Right ventricle myocardium inferior (tissue), 1 donor: ENCODE measurements at places on chromosomes 2 and 18. TPM values are rescaled to one million over a fixed set of nuclear protein-coding genes. Genes with fewer than 3 reads are reported as not detected.

MGAT4A gene
- 19.3 TPM for total RNA-seq

RAX gene
- total RNA-seq = not detected

CXCR1 gene
- total RNA-seq = 1.1 TPM

MAPK4 gene
- 34.1 TPM for total RNA-seq

ARHGAP15 gene
- 4.2 TPM for total RNA-seq

GRCh38 chr2:160310118-160310828, 110.2 kb upstream of the ITGB6 start:
- no peak for DNase-seq

DNA sequence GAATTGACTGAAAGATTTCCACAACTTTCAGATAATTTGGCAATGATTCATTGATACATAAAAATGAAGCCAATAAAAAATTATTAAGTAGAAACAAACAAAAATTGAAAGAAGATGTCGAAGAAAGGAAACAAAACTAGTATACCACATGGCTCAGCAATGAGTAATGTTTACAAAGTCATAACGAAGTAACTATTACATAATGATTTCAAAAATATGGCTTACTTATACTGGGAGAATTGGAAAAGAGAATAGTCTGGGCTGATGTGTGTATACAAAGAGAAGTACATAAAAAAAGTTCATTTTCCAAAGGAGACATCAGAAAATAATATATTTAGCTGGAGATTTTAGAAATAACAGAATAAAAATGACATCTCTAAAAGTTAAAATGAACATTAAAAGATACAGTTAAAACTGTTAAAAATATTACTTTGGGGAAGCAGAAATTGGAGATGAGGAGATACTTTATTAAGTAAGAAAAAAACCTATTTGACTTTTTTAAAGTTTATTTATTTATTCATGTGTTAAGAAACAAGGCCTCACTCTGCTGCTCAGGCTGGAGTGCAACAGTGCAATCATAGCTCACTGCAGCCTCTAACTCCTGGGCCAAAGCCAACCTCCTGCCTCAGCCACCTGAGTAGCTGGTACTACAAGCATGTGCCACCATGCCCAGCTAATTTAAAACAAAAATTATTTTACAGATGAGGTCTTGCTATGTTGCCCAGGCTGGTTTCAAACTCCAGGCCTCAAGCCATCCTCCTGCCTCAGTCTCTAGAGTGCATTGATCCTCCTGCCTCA, 409.7 kb upstream of the PIK3C3 start:
- DNase-seq = no peak

DNA sequence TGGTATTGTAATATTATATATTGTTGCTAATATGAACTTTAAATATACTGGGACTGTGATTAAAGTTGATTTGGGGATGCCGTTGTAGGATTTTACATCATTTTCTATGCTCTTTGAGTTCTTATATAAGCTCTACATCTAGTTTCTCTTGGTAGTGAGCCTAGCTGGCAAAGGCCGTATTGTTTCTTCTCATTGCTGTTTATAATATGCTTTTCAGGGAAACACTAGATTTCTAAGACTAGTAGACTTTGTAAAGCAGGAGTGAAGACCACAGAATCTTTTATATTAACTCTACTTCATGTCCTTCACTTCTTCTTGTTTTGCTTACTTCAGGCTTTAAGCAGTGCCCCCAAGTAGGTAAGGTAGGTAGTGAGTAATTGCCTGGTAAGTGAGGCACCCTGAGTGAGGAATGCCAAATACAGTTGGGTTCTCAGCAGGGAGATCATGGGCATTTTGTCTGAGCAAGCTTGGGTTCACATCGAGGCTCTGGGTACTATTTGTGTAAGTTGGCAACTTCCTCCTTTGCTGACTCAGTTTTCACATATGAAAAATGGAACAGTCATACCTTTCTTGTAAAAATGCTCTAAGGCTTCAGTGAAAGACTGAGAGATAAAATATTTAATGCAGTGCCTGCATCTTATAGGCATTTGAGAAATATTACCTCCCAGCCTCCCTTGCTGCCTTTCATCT, 96.4 kb downstream of the RNF144A start:
- no peak for DNase-seq

- peak; percentile 40 for DNase-seq
Measured at GRCh38 chr2:28344756-28345373, 47.8 kb upstream of the FOSL2 start.

- peak; percentile 76 for DNase-seq
Measured at GRCh38 chr2:219002395-219003266, 9.4 kb upstream of the CRYBA2 start.

- no peak for DNase-seq
Measured at GRCh38 chr2:107936433-107937359, 49.6 kb upstream of the SLC5A7 start.

- DNase-seq = no peak
Measured at GRCh38 chr2:164786787-164787186, 54.8 kb downstream of the COBLL1 start.

DNA sequence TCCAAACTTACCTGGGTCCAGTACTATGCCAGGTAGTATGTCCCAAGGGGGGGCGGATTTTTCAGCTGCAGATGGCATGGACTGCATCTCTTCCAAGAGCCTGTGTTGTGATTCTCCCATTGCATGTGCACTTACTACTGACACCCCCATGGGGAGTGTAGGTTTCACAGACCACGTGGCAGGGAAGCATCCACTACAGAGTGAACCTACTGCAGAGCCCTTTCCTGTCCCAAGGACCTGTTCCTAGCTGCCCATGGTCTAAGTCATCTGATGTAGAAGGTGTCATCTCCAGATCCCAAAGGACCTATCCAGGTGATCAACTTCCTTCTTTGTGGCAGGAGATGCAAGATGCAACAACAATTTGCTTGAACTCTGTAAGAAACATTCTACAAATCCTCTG, 9.9 kb upstream of the SULT1C3 start:
- no peak for DNase-seq

- no peak for DNase-seq
Measured at GRCh38 chr2:211498551-211499205, 942.3 kb downstream of the CPS1 start.

DNA sequence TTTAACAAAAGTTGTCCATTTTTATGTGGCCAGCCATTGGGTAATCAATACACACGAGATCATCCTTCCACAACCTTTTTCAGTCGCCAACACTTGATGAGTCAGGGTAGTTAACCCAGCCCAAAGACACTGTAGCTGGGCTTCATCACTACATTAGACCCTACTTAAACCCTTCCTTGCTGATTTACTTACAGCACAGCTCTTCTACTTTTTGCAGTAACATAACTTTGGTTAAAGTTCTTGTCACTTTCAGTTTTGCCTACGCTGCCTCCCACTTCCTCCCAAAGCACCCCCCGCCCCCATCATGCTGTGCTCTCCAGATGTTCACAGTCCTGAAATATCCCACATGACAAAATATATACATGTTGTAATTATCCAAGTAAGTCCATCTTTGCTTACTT, 103.6 kb downstream of the CDK15 start:
- no peak for DNase-seq

GRCh38 chr2:166372046-166372445, 3.7 kb downstream of the SCN9A start:
- no peak for DNase-seq

GRCh38 chr2:213766062-213766461, 481.8 kb downstream of the SPAG16 start:
- no peak for DNase-seq

GRCh38 chr2:32166115-32166574, 481 bp downstream of the SLC30A6 start:
- DNase-seq = no peak

- DNase-seq = no peak
Measured at GRCh38 chr2:133884739-133885381, 316.6 kb upstream of the NCKAP5 start.

GRCh38 chr2:99846462-99847107, 295.8 kb downstream of the AFF3 start:
- no peak for DNase-seq

- no peak for DNase-seq
Measured at GRCh38 chr2:205133544-205133943, 548.8 kb upstream of the NRP2 start.

GRCh38 chr2:138814123-138814898, 34.1 kb upstream of the NXPH2 start:
- no peak for DNase-seq

- no peak for DNase-seq
Measured at GRCh38 chr2:67986258-67986657, 76.5 kb downstream of the C1D start.

GRCh38 chr18:811182-811891, 705 bp downstream of the YES1 start:
- DNase-seq = peak; percentile 58
